Transverse colon (tissue), 4 donors: ENCODE measurements at places on chromosomes 5 and 9.

- no peak for DNase-seq
Measured at GRCh38 chr5:133457439-133458355, 154.6 kb downstream of the FSTL4 start.

- no peak for DNase-seq
Measured at GRCh38 chr5:40676613-40677343, 2.9 kb upstream of the PTGER4 start.

GRCh38 chr5:114308508-114308907 lies 53.4 kb upstream of the KCNN2 start:
- no peak for DNase-seq

- no peak for DNase-seq
Measured at GRCh38 chr5:173291722-173292658, 36.2 kb downstream of the STC2 start.

DNA sequence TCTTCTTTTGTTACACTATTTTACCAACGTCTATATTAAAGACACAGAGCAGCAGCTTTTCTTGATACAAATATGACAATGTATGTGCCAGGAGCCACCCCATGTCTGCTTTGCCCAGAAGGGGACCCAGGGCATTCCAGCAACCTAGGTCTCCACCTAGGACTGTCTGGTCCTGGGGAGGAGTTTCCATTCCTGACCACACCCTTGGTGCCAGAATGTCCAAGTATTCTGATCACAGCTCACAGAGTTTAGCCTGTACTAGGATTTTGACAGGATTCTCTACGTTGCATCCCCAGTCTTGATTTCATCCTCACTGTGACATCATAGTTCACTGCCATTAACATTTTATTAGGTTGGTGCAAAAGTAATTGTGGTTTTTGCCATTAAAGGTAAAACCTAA lies 224.7 kb downstream of the SREK1 start:
- DNase-seq: no peak
